ENCODE measurements at places on chromosomes 4 and X. TPM values are rescaled to one million over a fixed set of nuclear protein-coding genes. Genes with fewer than 3 reads are reported as not detected.

Gene PAGE2
- total RNA-seq: not detected

Gene PPBP
- 17.5 TPM for total RNA-seq

Gene PARM1
- total RNA-seq: 47.4 TPM

Gene KIT
- total RNA-seq: 87.7 TPM

Gene ZBTB33
- total RNA-seq: 34.4 TPM
